ENCODE measurements at places on chromosomes 4 and X.
A peak's percentile ranks its signal among the peaks of the same experiment; 100 is the strongest.

DNA sequence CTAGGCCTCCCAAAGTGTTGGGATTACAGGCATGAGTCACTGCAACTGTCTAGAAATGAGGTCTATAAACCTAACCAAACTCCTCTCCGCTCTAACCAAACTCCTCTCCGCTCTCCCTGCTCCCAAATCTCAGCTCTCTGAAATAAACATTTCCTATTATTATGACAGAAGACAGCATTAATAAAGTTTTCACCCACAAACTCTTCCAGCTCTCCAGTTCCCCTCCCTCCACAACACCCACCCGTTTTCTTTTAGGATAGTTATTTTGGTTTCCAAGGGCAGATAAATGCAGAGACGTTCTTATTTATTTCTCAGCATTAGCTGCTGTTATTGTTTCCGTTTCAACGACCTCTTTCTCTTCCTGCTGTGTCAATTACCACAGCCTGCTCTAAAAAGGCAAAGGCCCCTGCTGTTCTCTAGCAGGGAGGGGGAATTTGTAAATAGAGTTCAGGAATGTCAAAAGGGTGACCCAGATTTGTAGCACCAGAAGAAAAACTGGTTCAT lies 13.3 kb upstream of the SCD5 start:
- no peak overlapping the region for H3K27ac ChIP-seq
- no peaks in the 10 kb centered on the region for H3K27me3 ChIP-seq
- H3K4me3 ChIP-seq: no peak overlapping the region
- DNase-seq: no peak

DNA sequence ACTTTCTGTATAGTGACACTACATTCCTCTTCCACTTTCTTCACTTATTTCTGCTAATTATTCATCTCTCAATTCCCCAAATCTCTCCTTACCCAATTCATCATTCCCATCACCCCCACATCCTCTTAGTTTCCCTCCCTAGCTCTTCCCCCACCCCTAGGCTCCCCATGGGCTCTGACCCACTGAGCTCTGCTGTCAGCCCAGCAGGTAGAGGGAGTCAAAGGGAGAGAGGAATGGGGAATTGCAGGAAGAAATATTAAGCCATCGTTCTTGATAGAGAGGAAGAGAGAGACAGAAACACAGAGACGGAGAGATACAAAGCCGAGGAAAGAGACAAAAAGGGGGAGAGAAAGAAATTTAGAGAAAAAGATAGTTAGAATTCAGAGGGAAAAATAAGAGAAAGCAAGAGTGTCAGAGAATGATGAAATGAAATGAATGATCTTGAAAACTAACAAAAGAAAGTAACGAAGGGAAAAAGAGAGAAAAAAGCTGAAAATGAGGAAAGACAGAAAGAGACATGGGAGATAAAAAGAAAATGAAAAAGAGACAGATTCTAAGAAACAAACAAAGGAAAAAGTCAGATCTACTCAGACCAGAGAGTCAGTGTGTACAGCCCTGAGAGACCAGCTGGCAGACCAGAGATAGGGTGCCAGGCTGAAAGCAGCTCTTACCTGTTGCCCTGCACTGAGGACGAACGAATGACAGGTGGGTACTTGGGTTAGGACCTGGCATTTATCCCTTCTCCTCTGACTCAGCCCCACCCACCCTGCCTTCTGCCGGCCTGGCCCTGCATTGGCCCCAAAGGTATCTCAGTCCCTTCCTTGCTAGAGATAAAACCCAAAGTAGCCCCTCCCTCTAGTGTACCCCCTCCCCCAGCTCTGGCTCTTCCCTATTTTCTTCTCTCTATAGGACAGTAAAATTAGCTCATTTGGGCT lies at the start of gene ALAS2:
Gene ALAS2, minus strand, starts transcription at position 707 of the 935 bp plus-strand sequence. CDS start 4,977 bp downstream, outside the sequence.
- no peak for DNase-seq
- H3K4me3 ChIP-seq: no peak within 1 kb of the TSS

DNA sequence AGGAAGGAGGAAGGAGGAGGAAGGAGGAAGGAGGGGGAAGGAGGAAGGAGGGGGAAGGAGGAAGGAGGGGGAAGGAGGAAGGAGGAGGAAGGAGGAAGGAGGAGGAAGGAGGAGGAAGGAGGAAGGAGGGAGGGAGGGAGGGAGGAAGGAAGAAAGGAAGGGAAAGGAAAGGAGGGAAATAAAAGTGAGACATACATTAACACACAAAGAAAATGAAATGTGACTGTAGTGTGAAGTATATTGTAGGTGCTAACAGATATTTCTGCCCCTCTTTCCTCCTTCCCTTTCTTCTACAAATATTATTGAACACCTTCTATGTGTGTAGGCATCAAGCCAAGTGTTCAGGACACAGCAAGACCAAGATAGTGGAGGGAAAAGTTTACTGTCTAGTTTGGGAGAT lies 26.4 kb upstream of the PROM1 start:
- H3K4me3 ChIP-seq: no peak overlapping the region
- no peaks in the 10 kb centered on the region for H3K27me3 ChIP-seq
- H3K27ac ChIP-seq: no peak overlapping the region
- DNase-seq: no peak
- H3K4me1 ChIP-seq: no peaks in the 10 kb centered on the region

GRCh38 chr4:180634306-180634705 lies 1608.9 kb upstream of the TENM3 start:
- no peak overlapping the region for H3K27ac ChIP-seq
- DNase-seq: no peak
- H3K36me3 ChIP-seq: no peaks in the 10 kb centered on the region
- no peaks in the 10 kb centered on the region for H3K27me3 ChIP-seq

GRCh38 chr4:56657818-56658217 lies 23.3 kb downstream of the HOPX start:
- DNase-seq: no peak
- H3K36me3 ChIP-seq: no peaks in the 10 kb centered on the region
- peaks cover 45% of the 10 kb centered on the region for H3K27me3 ChIP-seq
- H3K4me3 ChIP-seq: no peak overlapping the region
- H3K4me1 ChIP-seq: peaks cover 48% of the 10 kb centered on the region

- no peak overlapping the region for H3K27ac ChIP-seq
- no peaks in the 10 kb centered on the region for H3K4me1 ChIP-seq
- H3K27me3 ChIP-seq: peaks cover 3% of the 10 kb centered on the region
- H3K36me3 ChIP-seq: no peaks in the 10 kb centered on the region
- H3K4me3 ChIP-seq: no peak overlapping the region
Measured at GRCh38 chr4:11451716-11452115, 23.0 kb upstream of the HS3ST1 start.

DNA sequence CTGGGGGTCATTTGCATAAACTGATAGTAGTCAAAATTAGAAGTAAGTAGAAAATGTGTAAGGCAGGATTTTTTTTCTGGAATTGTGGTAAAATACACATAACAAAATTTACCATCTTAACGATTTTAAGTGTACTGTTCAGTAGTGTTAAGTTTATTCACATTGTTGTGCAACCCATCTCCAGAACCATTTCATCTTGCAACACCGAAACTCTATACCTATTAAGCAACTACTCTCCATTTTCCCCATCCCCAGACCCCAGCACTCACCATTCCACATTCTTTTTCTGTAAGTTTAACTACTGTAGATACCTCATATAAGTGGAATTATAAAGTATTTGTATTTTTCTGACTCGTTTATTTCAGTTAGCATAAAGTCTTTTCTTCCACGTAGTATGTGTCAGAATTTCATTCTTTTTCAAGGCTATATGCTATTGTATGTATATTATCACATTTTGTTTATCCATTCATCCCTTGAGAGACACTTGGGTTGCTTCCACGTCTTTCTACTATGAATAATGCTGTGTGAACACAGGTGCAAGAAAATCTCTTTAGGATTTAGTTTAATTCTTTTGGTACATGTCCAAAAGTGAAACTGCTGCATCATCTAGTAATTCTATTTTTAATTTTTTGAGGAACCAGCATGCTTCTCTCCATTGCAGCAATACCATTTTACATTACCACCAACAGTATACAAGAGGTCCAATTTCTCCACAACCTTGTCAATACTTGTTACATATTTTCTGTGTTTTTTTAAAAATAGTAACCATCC lies 39.1 kb upstream of the NSUN7 start:
- peaks cover 38% of the 10 kb centered on the region for H3K27me3 ChIP-seq
- H3K4me1 ChIP-seq: no peaks in the 10 kb centered on the region
- H3K36me3 ChIP-seq: no peaks in the 10 kb centered on the region
- no peak overlapping the region for H3K27ac ChIP-seq
- DNase-seq: no peak

DNA sequence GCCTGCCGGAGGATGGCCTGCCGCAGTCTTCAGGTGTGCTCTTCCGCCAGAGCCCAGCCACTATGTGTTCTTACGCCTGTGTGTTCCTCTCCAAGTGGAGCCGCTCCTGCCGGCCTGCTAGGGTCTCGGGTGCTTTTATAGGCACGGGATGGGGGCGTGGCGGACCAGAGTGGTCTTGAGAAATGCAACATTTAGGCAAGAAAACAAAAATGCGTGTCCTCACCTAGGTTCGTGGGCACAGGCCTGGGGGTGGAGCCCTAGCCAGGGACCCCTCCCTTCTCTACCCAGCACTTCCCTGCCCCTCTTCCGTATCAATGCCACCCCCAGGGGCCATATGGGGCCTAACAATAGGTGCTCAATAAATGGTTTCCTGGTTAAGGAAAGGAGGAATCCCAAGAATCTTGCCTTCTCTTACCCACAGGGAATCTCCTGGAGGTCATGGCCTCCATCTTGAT lies 34.4 kb upstream of the LRBA start:
- no peak for DNase-seq
- no peaks in the 10 kb centered on the region for H3K27me3 ChIP-seq
- no peak overlapping the region for H3K27ac ChIP-seq
- no peaks in the 10 kb centered on the region for H3K4me1 ChIP-seq

- DNase-seq: no peak
- H3K27me3 ChIP-seq: no peaks in the 10 kb centered on the region
- peaks cover 9% of the 10 kb centered on the region for H3K4me1 ChIP-seq
- no peak overlapping the region for H3K4me3 ChIP-seq
- H3K27ac ChIP-seq: no peak overlapping the region
- no peaks in the 10 kb centered on the region for H3K36me3 ChIP-seq
Measured at GRCh38 chr4:16294455-16294854, 68.2 kb upstream of the TAPT1 start.

DNA sequence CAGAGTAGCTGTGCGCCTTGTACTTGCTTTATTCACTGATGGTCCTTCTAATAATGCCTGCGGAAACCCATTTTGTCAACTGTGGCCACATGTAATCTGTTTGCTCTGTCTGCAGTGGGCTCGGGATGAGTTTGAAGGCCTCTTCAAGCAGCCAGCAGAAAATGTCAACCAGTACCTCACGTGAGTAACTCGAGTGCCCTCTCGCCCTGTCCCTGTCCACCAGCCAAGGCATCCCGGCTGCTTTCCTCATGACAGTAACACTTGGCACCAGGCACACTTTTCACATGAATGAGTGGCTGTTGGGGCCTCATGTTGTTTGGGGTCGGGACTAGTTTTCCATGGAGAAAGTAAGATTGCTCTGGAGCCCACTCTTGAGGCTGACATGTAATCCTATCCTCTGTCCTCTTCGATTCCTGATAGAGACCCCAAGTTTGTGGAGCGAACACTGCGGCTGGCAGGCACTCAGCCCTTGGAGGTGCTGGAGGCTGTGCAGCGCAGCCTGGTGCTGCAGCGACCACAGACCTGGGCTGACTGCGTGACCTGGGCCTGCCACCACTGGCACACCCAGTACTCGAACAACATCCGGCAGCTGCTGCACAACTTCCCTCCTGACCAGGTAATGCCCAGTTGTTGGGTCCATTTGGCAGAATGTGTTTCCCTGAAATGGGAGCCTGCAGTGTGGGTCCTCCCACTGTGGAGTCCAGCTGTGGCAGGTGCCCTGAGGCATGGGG lies 8.8 kb upstream of the CDK16 start:
- H3K4me1 ChIP-seq: peaks cover 10% of the 10 kb centered on the region
- peaks cover 85% of the 10 kb centered on the region for H3K36me3 ChIP-seq
- peak; percentile 33 for DNase-seq
- no peaks in the 10 kb centered on the region for H3K27me3 ChIP-seq
- peak overlapping the region; percentile 67 for H3K27ac ChIP-seq

- H3K4me1 ChIP-seq: no peaks in the 10 kb centered on the region
- H3K27me3 ChIP-seq: no peaks in the 10 kb centered on the region
- H3K27ac ChIP-seq: no peak overlapping the region
- H3K36me3 ChIP-seq: no peaks in the 10 kb centered on the region
Measured at GRCh38 chr4:36321176-36321575, 39.8 kb downstream of the DTHD1 start.

DNA sequence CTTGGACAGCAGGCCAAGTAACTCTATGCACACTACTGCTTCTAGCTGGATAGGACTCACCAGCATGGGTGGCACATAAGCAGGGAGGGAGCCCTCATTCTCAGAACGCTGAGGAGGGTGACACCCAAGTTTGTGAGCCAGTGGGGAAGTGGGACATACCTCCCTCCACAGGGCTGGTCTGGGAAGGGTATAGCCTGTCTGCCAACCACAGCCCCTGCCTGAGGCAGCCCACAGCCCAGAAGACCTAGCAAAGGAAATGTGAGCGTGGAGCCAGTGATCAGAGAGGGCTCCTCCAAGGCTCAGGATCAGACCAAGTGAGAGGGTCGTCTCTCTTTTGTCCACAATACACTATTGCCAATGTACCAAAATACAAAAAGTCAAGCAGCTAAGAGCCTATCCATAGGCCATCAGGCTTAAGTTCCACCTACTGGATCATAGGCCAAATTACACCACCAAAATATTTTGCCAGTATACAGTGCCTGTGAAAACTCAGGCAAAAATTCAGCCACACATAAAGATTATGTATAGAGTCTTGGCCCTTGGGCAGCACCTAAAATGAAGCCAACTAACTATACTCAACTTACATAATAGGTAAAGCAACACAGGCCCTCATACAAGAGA lies 1203.1 kb downstream of the PCDH18 start:
- no peak overlapping the region for H3K4me3 ChIP-seq
- H3K36me3 ChIP-seq: no peaks in the 10 kb centered on the region

- peak overlapping the region; percentile 41 for H3K4me3 ChIP-seq
- H3K4me1 ChIP-seq: peaks cover 39% of the 10 kb centered on the region
- peaks cover 68% of the 10 kb centered on the region for H3K27me3 ChIP-seq
- no peak overlapping the region for H3K27ac ChIP-seq
- no peak for DNase-seq
Measured at GRCh38 chr4:190020790-190021717, 6.0 kb downstream of the FRG2 start.

- DNase-seq: no peak
- no peaks in the 10 kb centered on the region for H3K4me1 ChIP-seq
- no peaks in the 10 kb centered on the region for H3K27me3 ChIP-seq
- H3K27ac ChIP-seq: no peak overlapping the region
- H3K36me3 ChIP-seq: peaks cover 16% of the 10 kb centered on the region
Measured at GRCh38 chr4:150855981-150856510, 159.0 kb downstream of the LRBA start.

- no peaks in the 10 kb centered on the region for H3K27me3 ChIP-seq
- no peaks in the 10 kb centered on the region for H3K36me3 ChIP-seq
- H3K27ac ChIP-seq: no peak overlapping the region
- H3K4me3 ChIP-seq: no peak overlapping the region
Measured at GRCh38 chr4:43242606-43243005, 350.1 kb downstream of the GRXCR1 start.

DNA sequence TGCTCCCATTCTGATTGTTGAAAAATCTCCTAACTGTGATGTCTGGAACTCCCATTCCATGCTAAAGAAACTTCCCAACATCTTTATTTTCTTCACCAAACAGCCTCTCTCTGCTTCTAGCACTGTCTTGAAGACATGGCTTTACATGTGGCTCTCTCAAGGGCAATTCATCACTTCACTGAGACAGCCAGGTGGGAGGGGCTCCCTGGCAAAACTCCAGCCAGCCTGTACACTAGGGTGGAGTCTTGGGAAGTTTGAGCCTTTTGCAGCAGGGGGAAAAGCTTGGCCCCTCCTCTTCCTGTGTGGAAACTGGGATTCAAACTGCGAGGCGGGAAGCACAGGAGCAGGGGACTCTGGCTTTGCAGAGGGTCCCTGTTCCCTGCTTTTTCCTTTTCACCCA lies 130.5 kb upstream of the TTC29 start:
- peaks cover 51% of the 10 kb centered on the region for H3K4me1 ChIP-seq
- H3K27ac ChIP-seq: no peak overlapping the region
- no peaks in the 10 kb centered on the region for H3K36me3 ChIP-seq
- no peak for DNase-seq
- H3K4me3 ChIP-seq: no peak overlapping the region
